CD4-positive, alpha-beta memory T cell (primary cell): ENCODE measurements at places on chromosomes 3 and 15.

DNA sequence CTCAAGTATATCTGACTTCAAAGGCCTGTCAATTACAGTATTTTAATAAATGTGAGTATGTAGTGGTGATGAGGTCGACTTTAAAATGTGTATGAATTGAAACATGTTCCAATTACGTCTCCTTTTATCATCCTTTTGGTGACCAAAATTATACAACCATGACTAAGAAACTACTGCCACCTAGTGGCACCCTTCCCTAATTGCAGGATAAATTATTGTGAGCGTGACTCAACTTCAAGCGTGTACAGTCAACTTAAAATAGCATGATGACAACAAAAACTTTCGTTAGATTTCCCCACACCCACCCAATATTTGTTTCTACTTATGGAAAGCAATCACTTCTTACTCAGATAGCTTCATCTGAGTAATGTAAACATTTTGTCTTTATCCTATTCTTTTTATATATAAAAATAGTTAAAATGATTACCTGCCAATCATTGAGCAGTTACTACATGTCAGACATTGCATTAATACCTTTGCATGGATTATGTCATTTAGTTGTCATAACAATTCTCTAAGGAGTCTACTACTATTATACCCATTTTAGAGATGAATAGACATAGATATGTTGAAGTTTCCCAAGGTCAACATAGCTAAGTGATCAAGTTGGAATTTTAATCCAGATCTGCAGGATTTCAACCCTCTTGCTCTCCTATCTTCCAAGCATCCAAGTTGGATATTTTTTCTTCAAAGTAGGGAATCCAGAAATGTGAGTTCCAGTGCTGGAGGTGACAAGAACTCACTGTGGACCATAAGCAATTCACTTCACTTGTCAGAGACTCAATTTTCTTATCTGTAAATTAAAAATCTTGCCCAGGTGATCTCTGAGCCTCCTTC lies 106.0 kb downstream of the MEX3B start:
- DNase-seq, result no peak

- no peak for DNase-seq
Measured at GRCh38 chr3:72383883-72384282, 464.4 kb downstream of the SHQ1 start.

GRCh38 chr3:11612515-11613188 lies 31.1 kb downstream of the VGLL4 start:
- no peak for DNase-seq

GRCh38 chr3:169052465-169053302 lies 610.8 kb downstream of the MECOM start:
- no peak for DNase-seq

- DNase-seq, result no peak
Measured at GRCh38 chr15:25175033-25175788, 220.4 kb downstream of the SNRPN start.

DNA sequence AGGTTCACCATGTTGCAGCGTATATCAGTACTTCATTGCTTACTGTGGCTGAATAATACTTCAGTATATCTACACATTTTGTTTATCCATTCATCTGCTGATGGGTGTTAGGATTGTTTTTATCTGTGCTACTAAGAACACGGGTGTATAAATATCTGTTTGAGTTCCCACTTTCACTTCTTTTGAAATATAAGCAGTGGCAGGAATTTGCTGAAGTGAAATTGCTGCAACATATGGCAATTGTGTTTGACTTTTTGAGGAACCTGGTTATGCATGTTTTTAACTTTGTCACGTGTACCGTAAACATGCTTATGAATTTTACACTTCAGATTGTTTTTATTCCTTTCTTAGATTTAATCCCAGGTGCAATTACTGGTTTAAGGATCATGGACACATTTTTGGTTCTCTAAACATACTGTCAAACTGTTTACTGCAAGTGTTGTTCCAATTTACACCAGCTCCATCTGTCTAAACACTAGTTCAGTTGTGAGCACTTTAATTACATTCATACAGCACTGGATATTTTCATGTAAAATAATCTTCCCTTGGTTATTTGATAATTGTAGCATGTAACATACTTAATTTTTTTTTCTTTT lies 23.1 kb downstream of the TRAK1 start:
- no peak for DNase-seq

GRCh38 chr15:80560601-80561400 lies 134.3 kb upstream of the ABHD17C start:
- DNase-seq, result no peak

DNA sequence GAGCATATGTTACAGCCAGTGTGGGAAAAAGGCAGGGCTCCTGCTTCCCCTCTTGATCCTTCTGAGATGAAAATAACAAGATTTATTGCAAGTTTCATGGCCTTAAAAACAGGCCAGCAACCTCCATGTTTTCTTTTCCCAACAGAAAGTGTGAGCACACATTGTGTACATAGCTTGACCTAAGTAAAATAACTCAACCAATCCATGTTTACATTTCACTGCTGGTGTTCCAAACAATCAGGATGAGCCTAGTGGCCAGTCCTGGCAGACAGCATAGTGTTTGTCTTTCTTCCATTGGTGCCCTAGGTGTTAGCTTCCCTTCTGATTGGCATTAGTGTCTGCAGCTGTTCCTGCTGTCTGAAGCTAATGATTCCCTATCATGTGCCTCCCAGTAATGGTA lies 847.7 kb downstream of the EPHA3 start:
- no peak for DNase-seq

DNA sequence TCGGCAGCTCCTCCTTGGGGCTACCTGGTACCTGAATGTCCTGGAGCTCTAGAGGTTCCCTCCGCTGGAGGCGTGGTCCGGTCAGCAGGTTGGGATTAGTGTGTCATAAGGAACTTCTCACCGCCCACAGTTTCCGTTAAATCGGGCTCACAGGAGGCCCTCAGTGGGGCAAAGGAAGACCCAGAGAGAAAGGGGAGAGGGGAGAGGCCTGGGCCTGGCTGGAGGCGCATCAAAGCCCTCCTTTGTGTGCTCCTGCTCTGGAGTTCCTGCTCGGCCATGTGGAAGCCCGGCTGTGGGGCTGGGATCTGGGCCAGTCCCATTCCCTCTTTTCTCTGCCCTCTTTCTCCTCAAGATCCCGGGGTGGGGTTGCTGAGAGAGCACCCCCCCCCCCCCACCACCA lies at the start of gene RLBP1:
TSS of gene RLBP1 (minus strand) at position 37 of the 400 bp plus-strand sequence. CDS start 2,604 bp downstream, outside the sequence.
- DNase-seq, result no peak

- DNase-seq, result no peak
Measured at GRCh38 chr3:148408667-148409066, 289.0 kb upstream of the AGTR1 start.

- DNase-seq, result no peak
Measured at GRCh38 chr3:4734454-4734853, 241.3 kb downstream of the ITPR1 start.

- DNase-seq, result no peak
Measured at GRCh38 chr15:20352241-20353200, 189.1 kb downstream of the GOLGA6L6 start.

DNA sequence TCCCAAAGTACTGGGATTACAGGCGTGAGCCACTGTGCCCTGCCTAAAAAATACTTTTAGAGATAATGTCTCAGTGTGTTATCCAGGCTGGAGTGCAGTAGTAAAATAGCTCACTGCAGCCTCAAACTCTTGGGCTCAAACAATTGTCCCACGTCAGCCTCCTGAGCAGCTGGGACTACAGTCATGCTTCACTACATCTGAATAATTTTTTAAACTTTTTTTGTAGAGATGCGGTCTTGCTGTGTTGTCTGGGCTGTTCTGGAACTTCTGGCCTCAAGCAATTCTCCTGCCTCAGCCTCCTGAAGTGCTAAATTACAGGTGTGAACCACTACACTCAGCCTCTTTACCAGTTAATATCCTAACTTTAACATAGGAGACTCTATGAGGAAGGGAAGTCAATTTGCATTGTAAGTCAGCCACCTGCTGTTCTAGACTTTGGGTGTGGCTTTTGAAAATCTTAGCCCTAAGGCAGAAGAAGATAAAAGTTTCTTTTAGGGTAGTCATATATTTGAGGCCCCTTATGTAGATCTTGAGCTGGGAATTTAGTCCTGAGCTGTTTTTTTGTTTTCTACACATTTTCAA lies 78.2 kb upstream of the RASGRP1 start:
- no peak for DNase-seq

GRCh38 chr3:66938338-66938963 lies 59.7 kb upstream of the KBTBD8 start:
- peak; percentile 33 for DNase-seq

- no peak for DNase-seq
Measured at GRCh38 chr3:23308986-23309625, 106.0 kb downstream of the UBE2E2 start.

GRCh38 chr3:31312400-31312799 lies 220.3 kb upstream of the STT3B start:
- DNase-seq, result no peak

DNA sequence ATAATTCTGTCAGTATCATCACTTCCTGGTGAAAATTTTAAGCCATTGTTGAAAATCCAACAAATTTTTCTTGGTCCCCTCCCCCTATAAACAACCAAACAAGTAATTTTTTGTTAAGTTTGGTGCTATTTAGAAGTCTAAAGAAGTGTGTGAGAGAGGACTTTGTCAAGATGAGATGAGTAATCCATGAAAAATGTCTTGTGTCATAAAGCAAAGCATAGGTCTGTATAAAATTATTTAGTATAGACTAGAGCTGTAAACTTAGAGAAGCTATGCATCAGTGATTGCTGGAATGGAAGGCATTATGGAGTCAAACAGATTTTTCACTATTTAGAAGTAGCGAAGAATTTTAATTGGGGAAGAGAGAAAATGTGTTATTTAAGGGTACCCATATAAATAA lies 31.4 kb downstream of the MAPK6 start:
- DNase-seq, result no peak

DNA sequence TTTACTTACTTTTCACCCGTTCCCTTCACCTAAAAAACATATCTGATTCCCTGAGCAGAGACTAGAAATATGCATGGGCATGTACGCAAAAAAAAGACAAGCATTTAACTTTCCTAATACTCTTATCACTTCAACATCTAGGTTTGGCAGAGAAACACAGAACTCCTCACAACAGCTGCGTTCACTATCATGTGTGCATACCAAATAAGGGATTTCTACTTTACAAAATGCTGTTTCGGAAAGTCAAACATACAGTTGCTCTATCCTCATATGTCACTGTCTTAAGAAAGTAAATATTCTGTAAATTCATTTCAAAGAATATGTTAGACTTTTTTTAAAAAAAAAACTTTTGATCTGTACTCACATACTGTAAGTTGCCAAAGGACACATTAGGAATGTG lies 65.1 kb upstream of the CBLB start:
- DNase-seq, result no peak

- no peak for DNase-seq
Measured at GRCh38 chr3:79040701-79041100, 727.1 kb downstream of the ROBO1 start.
